NCI-H1417 treated with DMSO at 0.1 percent for 48 hours (cell line): ENCODE measurements at places on chromosomes 6 and 20.

DNA sequence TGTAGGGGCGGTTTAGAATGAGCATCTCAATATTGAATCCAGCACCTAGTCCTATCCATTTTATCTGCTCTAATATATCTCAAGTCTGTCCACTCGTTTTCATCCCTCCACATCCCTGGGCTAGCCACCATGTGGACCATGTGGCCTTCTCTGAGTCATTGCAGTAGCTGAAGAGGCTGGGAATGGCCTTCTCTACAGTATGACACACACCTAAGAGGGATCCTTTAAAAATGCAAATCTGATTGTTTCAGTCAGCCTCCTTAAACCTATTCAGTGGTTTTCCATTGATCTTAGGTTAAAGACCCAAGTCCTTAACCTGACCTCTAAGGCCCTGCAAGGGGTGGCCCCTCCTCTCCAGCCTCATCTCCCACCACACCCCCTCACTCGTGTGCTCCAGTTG, 9.4 kb downstream of the RING1 start:
- no peak for DNase-seq

GRCh38 chr6:45480752-45481415, 103.2 kb upstream of the SUPT3H start:
- DNase-seq: no peak

- no peak for DNase-seq
Measured at GRCh38 chr20:37898233-37899104, 4.5 kb upstream of the VSTM2L start.

DNA sequence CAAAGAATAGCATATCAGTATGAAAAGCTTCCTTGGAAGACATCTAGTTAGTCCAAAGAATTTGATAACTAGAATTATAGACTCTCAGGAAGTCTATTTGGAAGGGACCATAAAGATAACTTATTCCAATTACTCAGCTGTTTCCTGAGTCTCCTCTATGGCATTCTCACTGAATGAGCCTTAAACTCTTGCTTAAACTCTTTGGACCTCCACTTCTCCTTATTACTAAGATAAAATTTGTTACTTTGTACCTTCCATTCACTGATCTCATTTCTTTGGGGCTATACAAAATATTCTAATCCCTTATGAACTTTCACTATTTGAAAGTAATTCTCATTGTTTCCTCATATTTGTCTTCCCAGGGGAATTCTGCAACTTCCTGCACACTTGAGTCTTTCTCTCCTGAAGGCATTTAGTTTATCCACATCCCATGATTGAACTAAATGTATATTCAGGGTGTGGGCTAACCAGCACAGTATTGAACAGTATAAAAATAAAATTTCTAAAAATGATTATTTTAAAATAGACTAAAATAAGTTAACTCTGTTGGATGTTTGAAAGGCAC, 67.1 kb upstream of the NOTCH4 start:
- no peak for DNase-seq
